ENCODE measurements at places on chromosomes 6 and 20.

- no peak for DNase-seq
Measured at GRCh38 chr6:3278691-3279090, 19.9 kb downstream of the PSMG4 start.

DNA sequence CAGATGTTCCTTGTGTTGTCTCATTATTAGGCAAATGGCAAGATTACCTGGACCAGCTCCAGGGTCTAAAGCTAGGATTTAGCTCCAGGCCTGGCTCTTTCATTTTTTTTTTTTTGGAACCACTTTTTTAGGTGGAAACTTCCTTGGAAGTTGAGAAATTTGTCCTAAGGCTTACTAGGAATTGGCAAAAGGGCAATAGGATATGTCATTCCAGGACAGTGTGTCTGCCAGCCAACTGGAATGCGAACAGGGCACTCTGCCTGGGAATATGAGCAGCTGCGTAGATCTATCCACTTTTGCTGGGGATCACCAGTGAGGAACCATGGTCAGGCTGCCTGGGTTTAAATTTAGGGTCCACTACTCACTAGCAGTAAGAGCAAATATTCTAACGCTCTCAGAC is 304.0 kb downstream of the TSHZ2 start:
- DNase-seq = no peak

- no peak for DNase-seq
Measured at GRCh38 chr6:166041277-166041676, 126.4 kb downstream of the TBXT start.

DNA sequence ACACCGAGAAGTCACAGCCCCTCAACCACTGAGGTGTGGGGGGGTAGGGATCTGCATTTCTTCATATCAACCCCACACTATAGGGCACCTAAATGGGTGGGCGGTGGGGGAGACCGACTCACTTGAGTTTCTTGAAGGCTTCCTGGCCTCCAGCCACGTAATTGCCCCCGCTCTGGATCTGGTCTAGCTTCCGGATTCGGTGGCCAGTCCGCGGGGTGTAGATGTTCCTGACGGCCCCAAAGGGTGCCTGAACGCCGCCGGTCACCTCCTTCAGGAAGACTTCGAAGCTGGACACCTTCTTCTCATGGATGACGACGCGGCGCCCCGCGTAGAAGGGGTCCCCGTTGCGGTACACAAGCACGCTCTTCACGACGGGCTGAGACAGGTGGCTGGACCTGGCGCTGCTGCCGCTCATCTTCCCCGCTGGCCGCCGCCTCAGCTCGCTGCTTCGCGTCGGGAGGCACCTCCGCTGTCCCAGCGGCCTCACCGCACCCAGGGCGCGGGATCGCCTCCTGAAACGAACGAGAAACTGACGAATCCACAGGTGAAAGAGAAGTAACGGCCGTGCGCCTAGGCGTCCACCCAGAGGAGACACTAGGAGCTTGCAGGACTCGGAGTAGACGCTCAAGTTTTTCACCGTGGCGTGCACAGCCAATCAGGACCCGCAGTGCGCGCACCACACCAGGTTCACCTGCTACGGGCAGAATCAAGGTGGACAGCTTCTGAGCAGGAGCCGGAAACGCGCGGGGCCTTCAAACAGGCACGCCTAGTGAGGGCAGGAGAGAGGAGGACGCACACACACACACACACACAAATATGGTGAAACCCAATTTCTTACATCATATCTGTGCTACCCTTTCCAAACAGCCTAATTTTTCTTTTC is at the start of gene DCDC2:
Gene DCDC2 (minus strand): TSS at position 724 of the 883 bp plus-strand sequence. CDS start 309 bp downstream, at position 415.
- peak; percentile 48 for DNase-seq

- peak; percentile 13 for DNase-seq
Measured at GRCh38 chr6:132298344-132298949, 102.8 kb downstream of the MOXD1 start.

DNA sequence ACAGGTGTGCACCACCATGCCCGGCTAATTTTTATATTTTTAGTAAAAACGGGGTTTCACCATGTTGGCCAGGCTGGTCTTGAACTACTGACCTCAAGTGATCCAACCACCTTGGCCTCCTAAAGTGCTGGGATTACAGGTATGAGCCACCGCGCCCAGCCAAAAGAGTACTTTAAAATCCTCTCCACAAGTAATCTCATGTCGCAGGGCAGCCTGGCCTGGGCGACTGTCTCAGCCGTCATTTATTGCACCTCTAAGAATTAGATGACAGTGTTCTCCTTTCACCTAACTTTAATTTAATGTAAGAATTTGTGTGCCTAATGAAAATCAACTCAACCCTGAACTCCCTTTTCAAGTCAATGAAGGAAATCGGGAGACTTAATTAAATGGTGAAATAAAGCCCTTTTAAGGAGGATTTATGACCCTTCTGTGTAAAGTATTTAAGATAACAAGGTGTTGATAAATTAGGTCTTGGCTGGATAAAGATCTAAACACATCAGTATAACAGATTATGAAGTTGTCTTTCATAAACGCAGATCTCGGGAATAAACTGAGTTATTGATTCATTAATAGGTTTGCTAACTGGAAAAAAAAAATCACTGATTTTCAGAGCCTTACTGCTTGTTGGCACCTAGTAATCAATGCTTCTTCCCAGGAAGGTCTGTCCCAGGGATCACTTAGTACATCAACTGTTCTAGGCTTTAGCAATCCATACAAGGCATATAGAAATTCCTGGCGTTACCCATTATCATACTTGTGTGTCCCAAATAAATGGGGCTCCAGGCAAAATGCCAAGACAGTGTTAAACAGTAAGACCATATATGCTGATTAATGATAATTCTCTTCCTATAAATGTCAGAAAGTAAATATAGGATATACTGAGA is 209.3 kb downstream of the GMDS start:
- no peak for DNase-seq

DNA sequence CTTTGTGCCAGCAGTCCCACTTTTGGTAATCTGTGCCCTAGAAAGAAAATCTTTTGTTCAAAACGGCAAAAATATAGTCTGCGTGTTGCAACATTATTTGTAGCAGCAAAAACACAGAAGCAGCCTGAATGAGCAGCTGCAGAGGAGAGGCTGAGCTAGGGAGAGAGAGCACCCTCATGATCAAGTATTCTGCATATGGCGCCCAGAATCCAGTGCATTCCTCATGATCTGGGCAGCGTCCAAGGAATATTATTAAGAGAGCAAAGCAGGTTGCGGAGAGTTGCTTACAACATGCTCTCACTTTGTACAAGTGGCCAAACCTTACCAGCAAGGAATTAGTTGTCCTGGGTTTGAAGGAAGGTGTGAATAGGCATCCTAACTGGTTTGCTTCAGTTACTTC is 25.9 kb downstream of the KIZ start:
- no peak for DNase-seq

GRCh38 chr6:11172501-11173327 is 59.8 kb downstream of the NEDD9 start:
- peak; percentile 73 for DNase-seq

DNA sequence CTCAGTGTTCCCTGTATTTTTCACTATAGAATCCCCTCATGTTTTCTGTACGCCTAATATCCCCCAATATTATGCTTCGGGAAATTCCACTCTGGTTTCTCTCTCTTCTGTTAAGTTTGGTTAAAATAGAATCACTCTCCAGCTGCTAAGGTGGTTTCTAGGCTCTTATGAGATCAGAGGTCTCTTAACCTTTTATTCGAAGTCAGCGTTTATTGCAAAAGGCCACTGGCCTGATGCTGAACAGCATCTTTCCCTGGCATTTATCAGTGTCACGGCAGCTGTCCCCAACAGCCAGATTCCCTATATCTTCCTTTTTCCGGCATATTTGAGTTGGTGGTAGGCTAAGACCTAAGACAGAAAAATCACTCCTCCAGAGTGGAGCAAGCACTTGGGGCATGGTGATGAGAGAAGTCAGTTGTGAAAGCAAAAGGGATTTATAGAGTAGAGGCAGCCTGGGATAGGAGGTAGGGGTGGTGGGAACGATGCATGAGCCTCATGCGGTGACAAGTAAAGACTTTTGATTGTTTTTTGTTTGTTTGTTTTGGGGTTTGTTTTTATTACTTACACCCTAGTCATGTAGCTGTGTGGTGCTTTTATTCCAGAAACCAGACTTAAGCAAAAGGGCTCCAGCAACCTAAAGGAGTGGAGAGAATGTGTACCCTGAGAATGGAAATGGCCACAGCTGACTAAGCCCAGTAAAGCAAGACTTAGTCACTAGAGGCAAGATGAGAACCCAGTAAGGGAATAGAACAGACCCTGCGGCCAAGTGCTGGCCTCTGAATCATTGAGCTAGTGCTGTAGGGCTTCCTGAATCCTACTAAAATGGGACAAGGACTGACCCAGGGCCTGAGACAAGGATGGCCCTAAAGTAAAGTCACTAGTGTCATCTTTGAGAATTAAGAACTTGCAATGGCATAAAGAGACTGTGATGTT is 233.0 kb upstream of the PRND start:
- no peak for DNase-seq

DNA sequence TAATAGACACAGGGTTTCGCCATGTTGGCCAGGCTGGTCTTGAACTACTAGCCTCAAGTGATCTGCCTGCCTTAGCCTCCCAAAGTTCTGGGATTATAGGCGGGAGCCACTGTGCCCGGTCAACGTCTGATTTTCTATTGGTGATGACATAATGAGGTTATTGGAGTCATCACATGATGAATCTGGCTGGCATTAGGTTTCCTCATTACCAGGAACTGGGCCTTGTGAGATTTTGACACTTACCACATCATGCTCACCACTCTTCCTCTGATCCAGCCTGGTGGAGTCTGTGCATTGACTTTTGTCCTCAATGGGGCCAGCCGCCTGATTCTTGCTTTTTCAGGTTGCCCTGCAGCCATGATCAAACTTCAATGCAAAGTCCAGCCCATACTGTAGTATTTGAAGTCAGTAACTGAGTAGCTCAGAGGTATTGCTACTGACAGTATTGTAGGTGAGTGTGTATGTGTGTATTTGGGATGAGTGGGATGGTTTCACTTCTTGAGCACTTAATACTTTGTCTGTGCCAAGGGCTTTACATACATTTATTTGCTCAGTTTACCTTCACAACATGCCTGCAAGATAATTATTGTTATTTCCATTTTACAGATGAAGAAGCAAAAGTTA is 16.0 kb downstream of the ANKS1A start:
- DNase-seq = no peak

DNA sequence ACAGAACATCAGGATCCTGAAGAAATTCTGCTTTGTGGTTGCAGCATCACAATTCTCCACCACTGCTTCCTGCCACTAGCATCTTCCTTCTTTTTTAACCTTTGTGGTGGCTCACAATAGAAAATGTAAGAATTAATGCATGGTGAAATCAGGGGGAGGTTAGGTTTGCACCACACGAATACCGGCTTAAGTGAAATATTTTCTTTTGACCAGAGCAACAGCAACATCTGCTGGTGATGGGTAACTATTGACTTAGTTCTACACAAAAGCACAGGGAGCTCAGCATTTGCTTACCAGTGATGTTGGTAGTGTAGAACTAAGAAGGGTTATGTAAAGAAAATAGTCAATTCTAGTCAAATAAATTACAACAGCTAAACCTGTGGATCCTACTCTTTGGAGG is 280.5 kb downstream of the SYNE1 start:
- no peak for DNase-seq

DNA sequence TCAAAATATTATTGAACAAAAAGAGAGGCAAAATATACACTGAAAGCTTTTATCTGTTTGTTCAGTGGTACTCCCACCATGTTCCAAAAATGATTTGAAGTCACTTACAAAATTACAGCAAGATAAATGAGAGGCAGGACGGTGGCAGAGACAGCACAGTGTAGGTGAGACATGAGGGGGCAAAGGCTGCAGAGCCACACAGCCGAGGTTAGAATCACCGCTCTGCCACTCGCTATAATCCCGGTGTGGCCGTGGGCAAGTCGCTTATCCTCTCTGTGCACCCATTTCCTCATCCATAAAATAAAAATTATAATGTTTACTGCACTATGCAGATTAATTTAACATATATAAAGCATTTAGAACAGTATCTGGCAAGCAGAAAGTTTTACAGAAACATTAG is 140.1 kb upstream of the BEND6 start:
- no peak for DNase-seq

- no peak for DNase-seq
Measured at GRCh38 chr20:60921022-60921622, 330.9 kb upstream of the CDH4 start.

DNA sequence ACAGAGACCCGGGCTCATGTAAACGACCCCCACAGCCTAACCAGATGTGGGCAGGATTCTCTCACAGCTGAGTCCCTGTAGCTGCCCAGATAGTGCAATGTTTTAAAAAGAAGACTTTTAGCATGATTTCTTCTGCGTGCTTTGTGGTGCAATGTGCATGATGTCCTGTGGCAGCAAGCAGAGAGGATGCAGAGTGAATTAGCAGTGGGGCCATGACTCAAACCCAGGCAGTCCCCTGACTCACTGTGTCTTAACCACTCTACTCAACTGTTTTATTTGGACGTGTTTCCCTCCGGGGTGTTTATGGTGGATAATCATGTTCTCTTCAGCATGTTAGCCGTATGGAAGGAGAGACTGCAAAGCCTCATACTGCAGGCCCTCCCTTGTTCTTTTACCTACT is 247.9 kb downstream of the SLC24A3 start:
- no peak for DNase-seq
